ENCODE measurements at places on chromosomes 1 and 21.

DNA sequence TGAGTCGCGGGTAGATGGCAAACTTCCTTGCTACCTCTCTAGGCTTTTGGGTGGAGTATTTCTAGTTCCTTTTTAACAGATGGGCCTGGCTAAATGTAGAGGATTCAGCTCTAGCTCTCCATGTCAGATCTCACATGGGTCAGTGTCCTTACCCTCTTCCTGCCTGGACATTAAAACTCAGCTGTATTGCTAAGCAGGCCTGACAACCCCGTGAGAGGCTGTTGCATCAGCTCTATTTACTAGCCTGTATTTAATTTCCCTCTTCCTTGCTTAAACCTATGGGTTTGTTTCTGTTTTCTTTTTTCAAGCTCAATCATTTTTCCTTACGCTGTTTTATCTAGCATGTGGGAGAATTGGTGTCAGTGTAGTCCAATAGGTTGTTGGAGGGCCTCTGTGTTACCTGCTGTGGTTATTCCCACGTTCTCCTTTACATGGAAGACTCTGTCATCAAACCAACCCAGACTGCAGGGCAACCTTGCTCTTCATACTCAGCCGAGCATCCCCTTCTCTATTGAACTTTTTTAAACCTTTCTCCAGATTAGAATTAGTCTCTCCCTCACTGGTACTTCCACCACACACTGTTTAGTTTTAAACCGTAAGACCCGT lies 79.5 kb upstream of the BACH1 start:
- DNase-seq, result no peak

GRCh38 chr1:65772607-65773006 lies 20.1 kb upstream of the PDE4B start:
- DNase-seq, result no peak

DNA sequence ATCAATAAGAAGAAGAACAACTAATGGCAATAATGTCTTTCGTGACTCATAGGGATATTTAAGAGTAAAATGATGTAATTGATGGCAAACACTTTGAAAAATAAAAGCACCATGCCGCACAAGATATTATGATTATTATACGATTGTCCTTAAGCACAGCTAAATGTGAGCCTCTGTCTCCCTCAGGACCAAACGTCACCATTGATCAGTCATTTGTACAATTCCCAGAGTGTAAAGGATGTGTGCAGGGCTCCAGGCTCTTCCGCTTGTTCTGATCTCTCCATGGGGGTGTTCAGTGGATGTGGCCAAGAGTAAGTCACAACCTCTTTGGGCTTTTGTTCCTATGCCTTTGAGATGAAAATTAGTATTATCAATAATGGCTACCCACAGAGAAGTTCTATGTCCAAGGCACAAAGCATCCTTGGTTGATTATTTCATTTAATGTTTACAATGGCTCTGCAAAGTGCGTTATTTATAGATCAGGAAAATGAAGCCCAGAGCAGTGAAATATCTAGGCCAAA lies 17.7 kb upstream of the C1orf87 start:
- no peak for DNase-seq

DNA sequence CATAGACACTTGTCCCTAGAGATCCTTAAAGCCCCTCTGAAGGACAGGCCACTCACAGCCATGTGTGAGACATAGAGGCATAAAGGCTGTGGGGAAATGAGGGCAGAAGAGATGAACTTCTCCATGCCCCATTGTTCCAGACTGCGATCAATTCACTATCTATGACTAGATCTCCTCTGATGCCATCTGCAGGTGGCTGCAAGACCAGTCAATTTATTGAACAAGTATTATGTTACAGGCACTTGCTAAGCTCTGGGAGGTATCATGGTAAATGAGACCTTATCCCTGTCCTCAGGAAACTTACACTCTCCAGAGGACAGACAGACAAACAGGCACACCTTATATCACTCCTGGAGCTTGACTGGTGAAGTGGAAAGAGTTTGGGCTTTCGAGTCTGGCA lies 22.9 kb downstream of the UBIAD1 start:
- no peak for DNase-seq

DNA sequence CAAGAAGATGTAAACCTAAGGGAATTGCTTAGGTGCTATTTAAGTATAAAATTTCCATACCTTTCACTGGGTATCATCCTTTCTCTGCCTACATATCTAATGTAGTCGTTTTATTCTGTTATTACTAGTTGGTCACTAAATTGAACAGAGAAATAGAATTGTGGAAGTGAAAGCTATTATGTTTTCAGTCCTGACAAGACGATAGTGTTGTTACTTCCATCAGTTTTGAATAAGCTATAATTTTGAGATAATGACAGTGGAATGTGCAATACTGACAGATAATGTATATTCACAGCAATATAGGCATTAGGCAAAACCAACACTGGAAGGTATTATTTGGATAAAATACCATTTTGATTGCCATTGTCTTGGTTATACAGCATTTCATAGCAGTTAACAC lies 181.8 kb downstream of the ADGRL2 start:
- DNase-seq, result no peak

- no peak for DNase-seq
Observed at GRCh38 chr1:27027575-27028250, 15.1 kb upstream of the TENT5B start.

- DNase-seq, result no peak
Observed at GRCh38 chr1:63173161-63173560, 149.2 kb upstream of the FOXD3 start.

- DNase-seq, result peak; percentile 86
Observed at GRCh38 chr1:232012773-232013386, 386.3 kb downstream of the DISC1 start.

DNA sequence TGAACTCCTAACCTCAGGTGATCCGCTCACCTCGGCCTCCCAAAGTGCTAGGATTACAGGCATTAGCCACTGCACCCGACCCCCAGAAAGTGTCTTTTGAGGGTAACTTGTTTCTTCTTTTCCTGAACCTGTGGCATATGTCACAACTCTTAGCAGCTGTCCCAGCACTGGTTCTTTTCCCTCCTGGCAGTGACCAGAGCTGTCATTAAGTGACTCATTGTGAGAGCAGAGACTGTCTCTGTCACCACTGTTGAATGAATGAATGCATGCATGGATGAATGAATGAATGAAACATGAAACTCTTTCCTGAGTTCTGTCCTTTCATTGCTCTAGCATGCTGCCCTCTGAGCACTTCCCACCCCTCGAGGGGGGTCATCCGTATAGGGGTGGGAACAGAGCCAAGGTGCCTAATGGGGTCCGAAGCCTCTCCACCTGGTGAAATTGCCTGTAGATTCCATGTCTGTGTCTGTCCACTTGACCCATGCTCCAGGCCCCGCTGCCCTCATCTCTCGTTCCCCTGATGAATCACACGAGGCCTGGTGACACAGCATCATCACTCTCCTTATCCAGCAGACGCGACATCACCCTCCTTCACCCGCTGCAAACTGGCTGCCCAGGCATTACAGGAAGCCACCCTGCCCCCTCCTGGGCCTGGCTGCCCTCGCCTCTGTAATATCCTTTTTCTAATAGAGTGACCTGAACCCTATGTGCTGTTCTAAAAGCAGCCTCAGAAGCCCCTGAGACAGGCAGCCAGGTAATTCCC lies 75.0 kb downstream of the IGSF21 start:
- no peak for DNase-seq

- DNase-seq, result no peak
Observed at GRCh38 chr1:7456722-7457082, 314.4 kb upstream of the VAMP3 start.

- DNase-seq, result no peak
Observed at GRCh38 chr1:22221233-22221780, 78.4 kb upstream of the WNT4 start.

- no peak for DNase-seq
Observed at GRCh38 chr1:161207173-161207572, 5.0 kb downstream of the NDUFS2 start.

GRCh38 chr1:65401612-65402011 lies 18.9 kb upstream of the LEPR start:
- DNase-seq, result no peak

- no peak for DNase-seq
Observed at GRCh38 chr21:33767960-33768359, 125.7 kb downstream of the ITSN1 start.

- no peak for DNase-seq
Observed at GRCh38 chr1:228284521-228284920, 76.7 kb downstream of the OBSCN start.

DNA sequence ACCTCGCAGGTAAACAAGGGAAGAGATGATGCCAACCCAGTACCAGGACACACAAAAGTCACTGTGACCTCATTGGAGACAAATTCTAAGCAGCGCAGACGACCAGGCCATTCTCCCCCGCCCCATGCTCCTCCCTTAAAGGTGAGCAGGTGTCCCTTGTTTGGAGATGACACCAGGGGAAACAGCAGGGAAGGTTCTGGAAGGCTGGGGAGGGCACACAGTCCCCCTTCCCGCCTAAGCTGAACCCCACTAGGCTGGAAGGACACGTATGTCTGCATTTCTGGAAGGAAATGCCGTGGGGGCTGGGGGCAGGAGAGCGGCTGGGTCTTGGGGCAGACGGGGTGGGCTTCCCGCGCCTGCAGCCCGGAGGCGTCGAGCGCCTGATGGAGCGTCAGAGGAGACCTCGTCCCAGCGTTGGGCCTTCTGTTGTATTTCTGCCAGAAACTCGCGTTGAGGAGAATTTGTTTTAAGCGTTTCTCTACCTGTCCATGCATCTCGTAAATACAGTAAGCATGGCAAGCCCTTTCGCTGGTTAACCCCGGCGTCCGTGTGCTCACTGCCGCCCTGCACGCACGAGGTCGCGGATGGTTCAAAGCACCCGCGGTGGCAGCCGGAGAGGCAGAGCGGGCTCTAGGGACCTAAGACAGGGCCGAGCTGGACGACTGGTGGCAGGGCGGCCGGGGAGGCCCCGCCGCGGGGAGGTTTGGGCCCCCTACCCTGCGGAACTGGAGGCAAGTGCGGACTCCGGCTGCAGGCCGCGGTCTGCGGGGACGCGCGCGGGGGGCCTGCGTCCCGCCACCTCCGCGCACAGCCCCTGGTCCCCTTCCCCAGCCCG lies 1.2 kb upstream of the LHX4 start:
- DNase-seq, result no peak

GRCh38 chr1:202199040-202199889 lies 5.7 kb downstream of the LGR6 start:
- DNase-seq, result no peak

DNA sequence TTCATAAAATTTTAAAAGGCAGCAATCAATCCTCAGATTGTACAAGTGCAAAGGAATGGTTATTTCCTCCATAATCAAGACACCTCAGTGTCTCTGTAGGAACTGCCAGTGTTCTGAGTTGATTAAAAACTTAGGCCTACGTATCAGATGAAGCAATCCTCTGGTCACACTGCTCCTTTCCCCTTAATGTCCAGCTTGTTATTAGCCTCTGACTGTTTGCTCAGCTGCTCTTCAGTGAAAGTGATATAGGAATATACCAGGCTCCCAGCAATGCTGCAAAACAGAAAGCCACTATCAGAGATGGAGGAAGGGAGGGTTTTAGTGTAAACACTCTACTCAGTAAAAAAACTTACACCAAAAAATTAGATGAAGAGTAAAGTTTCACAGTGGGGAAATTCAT lies 49.8 kb downstream of the SLC35D1 start:
- DNase-seq, result no peak

DNA sequence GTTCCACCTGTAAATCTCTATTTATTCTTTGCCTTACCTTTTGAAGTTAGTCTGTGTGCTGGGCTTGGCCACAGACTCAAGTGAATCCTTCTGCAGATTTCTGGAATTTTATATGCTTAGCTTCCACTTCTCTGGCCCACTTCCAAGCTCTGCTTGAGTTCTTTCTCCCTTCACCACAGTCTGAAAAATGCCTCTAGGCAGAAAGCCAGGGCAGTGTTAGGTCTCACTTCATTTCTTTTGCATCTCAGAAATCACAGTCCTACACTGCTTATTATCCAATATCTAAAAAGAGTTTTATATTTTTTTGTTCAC lies 48.9 kb downstream of the INKA2 start:
- peak; percentile 77 for DNase-seq

DNA sequence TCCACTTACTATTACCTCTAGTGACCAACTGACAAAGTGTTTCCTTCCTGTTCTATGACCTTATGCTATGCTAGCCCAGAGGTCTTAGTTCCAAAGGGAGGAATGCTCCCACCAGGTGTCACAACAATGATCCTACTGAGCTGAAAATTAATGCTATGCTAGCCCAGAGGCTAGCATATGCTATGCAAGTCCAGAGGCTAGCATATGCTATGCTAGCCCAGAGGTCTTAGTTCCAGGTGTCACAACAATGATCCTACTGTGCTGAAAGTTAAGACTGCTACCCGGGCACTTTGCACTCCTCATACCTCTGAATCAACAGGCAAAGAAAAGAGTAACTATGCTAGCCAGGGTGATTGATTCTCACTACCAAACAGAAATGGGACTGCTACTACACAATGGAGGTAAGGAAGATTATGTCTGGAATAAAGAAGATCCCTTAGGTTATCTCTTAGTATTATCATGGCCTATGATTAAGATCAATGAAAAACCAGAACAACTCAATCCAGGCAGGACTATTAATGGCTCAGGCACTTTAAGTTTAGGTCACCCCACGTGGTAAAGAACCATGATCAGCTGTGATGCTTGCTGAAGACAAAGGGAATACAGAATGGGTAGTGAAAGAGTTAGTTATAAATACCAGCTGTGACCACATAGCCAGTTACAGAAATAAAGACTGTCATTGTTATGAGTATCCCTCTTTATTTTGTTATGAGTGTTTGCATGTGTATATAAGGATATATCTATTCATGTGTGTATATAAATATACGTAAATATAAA lies 114.1 kb downstream of the CSMD2 start:
- DNase-seq, result no peak

- no peak for DNase-seq
Observed at GRCh38 chr1:61864489-61864888, 122.2 kb downstream of the PATJ start.

DNA sequence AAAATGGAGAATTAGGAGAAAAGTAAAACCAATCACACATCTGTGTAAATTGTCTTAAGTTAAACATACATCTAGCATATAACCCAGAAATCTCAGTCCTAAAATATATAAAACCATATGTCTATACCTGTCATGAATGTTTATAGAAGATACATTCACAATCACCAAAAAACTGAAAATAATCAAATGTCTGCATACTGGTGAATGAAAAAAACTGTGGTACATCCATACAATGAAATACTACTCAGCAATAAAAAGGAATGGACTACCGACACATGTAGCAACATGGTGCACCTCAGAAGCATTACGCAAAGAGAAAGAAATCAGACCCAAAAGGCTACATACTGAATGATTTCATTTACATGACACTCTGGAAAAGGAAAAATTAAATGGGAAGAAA lies 47.7 kb upstream of the SEC16B start:
- no peak for DNase-seq

DNA sequence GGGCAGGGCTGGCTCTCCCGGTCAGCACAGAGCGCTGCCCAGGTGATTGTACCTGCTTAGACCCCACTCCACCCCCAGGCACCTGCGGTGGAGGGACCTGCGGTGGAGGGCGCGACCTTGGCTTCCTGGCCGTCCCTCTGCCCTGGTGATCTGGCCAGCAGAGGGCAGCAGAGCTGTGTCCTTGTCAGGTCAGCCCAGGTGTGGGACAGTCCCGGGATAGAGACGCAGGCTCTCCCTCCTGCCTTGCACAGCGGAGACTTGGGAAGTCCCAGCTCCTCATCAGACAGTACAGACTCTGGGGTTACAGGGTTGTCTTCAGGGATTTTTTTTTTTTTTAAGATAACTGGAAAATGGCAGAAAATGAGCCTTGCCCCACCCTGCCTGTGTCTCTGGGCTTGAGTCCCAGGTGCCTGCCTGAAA lies 10.0 kb downstream of the SLX9 start:
- DNase-seq, result no peak

All from AG04450 (cell line).